ENCODE measurements at places on chromosomes 6 and 20. TPM values are rescaled to one million over a fixed set of nuclear protein-coding genes. Genes with fewer than 3 reads are reported as not detected.

DNA sequence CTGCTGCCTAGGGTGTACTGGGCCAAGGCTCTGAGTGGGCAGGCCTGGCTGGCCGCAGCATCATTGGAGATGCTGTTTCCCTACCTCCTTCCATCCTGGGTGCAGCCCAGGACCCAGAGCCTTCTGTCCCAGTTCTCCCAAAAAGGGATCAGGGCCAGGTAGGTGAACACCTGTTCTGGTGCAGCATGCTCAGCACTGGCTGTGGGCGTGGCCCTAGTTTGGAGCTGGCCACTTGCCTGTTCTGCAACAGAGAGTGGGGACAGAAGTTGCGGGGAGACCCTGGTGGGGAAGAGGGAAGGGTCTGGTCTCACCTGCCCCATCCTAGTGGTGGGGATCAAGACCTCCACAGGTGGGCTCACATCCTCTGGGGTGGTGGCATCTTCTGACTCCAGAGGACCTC, 1.4 kb upstream of the ARMC12 start:
- no peak for DNase-seq

PERP gene
- polyA plus RNA-seq, result 20.9 TPM

HAO1 gene
- polyA plus RNA-seq, result not detected

DNA sequence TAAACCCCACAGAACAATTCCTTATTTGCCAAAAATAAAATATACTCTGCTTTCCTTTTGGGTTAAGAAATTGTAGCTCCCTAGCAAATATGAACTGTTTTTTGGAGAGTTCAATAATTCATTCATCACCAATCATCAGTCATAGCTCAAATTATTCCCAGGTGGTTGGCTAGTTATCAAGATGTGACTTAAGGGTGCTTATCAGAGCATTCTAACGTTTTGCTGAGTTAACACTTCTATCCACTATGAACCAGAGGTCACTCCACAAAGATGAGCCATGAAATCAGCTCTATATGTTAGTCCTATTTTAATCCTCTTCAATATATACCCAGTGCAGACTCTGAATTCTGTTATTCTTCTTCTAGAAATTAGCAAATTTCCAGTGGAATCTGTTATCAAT, 379.1 kb downstream of the TENT5A start:
- no peak for DNase-seq

CAGE1 gene
- polyA plus RNA-seq, result not detected

All from renal cortex interstitium (tissue), 15 donors.